Hematopoietic multipotent progenitor cell treated with erythropoietin and hydrocortisone succinate and interleukin-3 and kit ligand, for 8 days (in vitro differentiated cells): ENCODE measurements at places on chromosomes 2 and 18.

DNA sequence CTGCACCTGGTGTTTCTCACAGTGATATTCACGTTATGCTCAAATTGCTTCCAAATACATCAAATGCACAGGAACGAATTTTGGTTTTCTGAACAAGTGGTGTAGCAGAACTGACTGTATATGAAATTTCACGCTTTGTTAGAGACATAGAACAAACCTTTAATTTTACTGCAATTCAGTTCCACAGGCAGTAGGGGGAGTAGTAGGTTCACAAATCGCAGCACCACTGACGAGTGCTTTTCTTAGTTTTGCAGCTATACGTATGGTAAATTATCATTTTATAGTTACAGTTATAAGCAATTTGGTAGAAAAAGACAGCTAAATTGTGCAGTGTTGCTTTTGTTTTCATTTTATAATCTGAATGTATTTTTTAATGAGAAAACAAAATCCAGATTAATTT, 113.3 kb downstream of the KIAA1328 start:
- peak; percentile 59 for DNase-seq

DNA sequence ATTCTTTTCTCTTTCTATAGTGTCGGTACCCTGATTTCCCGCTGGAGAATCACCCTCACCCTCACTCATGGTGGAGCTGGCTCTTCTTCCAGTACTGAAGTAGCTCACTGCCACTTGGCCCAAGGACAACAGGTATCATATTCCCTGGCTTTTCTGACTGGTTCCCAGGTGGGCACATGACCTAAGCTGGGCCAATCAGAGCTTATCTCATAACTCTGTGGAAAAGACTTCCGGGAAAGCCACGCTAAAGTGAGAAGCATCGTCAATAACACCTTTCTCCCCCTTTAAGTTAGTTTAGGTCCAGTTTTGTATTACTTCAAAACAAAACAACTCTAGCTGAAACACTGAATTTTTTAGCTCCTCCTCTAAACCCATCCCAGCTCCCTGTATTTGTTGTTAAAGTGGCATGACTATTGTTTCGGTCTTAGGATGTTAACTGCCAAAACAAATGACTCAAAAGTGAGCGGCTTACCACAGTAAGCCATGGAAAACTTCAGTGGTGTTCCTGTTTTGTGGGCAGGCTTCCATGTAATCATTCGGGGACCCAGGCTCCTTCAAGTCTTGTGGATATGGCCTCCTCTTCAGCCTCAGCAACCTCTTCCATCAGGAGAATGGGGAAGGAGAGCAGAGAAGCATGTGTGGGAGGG, 137.4 kb upstream of the DLX2 start:
- no peak for DNase-seq

DNA sequence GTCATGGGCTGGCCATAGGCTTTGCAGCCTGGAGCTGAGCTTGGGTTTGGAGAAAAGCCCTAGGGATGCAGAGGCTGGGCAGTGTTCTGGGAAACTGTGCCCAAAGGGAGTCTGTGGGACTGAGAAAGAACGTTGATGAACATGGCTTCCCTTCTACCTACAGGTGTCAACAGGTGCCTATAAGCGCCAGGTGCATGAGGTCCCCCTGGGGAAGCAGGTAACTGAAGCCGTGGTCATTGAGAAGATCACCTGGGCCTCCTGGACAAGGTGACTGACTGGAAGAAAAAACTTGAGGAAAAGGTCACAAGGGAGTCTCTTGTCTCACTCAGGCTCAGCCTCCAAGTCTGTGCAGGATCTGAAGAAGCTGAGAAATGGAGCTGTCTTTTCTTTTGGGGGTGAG, 83.4 kb downstream of the RTN4 start:
- no peak for DNase-seq

DNA sequence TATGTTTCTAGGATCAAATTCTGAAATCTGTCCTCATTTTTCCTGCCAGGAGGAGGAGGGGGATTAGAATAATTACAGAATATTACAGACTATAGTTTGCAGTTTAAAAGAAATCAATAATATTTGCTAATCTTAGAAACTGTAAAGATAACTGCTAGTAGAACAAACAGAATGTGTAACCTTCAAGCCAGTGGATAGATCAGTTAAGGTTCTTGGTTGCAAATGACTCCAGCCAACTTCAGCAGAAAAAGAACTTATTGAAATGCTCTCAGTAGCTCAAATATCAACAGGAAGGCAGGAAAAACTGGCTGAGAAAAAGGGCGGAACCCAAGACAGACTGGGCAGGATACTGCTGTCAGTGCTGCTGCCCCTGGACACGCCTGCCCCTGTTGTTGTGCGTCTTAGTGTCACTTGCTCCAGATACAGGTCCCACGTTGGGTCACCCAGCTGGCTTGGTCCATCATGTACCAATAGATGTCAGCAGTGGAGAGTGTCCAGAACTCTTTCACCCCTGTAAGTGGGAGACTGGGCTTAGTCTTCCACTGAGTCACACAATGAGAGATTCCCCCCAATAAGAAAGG, 10.2 kb downstream of the NMUR1 start:
- no peak for DNase-seq

DNA sequence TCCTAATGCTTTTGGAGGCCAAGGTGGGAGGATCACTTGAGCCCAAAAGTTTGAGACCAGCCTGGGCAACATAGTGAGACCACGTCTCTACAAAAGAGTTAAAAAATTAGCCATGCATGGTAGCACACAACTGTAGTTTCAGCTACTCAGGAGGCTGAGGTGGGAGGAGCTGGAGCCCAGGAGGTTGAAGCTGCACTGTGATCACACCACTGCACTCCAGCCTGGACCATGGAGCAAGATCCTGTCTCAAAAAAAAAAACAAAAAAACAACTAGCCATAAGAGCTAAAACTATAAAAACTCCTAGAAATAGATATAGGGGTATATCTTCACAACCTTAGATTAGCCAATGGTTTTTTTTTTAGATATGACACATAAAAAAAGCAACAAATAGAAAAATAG, 16.9 kb upstream of the COL6A3 start:
- DNase-seq, result no peak

- DNase-seq, result no peak
Measured at GRCh38 chr2:81894451-81894990, 1590.0 kb upstream of the LRRTM1 start.

DNA sequence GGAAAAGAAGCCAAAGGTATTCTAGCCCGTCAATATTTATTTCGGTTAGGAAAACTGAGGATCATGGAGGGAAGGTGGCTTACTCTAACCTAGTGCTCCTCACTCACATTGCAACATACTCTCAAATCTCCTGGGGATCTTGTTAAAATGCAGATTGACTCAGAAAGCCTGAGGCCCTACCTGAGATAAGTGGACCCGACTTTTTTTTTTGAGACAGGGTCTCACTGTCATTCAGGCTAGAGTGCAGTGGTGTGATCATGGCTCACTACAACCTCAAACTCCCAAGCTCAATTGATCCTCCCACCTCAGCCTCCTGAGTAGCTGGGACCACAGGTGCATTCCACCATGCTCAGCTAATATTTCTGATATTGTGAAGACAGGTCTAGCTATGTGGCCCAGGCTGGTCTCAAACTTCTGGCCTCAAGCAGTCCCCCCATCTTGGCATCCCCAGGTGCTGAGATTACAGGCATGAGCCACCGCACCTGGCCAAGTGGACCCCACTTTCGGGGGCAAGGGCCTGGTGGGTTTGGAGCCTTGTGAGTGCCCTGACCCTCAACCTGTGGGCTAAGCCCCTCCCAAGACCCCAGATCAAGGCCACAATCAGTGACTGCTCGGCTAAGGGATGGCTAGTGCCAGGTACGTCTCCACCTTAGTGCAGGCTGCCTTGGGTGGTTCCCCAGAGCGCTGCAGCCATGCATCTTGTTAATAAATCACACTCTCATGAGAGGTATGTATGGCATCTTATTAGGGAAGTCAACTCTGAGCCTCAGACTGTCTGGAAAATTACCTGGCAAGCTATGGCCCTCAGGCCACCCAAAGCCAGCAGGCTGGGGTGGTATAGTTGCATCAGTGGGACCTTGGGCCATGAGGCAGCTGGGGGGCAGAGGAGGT, 1.1 kb upstream of the NEURL3 start:
- DNase-seq, result no peak

DNA sequence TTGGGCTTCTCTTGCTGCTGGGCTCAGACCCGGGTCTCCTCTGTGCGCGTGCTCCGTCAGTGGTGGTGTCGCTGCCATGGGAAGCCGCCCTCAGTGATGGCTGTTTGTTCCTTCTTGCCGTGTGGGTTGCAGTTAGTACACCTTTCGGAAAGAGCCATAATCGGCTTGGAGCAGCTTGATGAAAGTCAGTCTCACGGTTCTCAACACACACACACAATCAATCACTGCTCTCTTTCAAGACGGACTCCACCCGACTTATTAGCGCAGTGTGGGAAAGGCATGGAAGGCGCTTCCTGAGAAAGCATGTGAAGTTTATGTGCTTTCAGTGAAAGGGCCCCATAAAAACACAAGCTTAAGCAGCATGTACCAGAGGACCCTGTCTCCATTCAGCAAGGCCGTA, 64.1 kb downstream of the SOX11 start:
- DNase-seq, result no peak

GRCh38 chr2:56971383-56971974, 787.7 kb downstream of the CCDC85A start:
- no peak for DNase-seq

- no peak for DNase-seq
Measured at GRCh38 chr2:237507512-237507911, 20.5 kb downstream of the MLPH start.

DNA sequence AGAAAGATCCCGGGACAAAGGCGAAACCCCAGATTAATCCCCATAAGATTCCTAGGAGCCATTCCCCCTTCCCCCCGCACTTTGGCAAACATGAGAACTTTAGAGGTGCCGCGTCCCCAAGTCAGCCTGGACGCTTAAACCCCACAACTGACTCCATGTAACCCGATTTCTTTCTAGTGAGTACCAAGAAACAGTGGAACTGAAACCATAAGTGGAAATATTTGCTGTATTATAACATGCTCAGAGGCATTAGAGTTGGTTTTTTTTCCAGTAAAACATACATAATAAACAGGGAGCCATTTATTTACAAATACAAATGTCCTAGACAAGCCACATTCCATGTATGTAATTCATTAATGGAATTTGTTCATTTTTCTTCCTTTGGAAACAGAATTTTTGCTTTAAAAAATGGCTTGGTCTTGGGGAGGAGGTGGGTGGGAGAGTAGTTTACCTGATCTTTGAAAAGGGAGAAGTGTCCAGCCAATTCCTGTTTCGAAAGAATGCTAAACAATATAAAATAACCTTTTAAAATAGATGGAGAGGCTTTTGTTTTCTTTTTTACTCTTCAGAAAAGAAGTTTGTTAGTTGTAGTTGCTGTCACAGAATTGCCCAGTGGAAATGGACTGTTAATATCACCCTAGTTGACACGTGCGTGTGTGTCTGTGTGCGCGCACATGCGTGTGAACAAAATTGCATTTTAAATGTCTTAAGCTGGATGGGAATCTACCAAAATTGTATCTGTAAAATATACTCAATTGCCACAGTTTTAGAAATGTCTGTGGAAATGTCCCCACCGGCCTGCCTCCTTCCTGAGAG, 10.6 kb downstream of the POU3F3 start:
- no peak for DNase-seq

GRCh38 chr2:112588611-112589045, 4.2 kb downstream of the CHCHD5 start:
- DNase-seq, result no peak
